ENCODE measurements at places on chromosomes 16 and 17.

- DNase-seq, result no peak
These were observed 7.3 kb downstream of the KIF18B start for GRCh38 chr17:44940317-44940716.

- DNase-seq, result no peak
These were observed 43.9 kb downstream of the ARHGAP27 start for GRCh38 chr17:45388604-45389325.

- no peak for DNase-seq
These were observed 14.9 kb downstream of the MYBBP1A start for GRCh38 chr17:4540224-4540651.

DNA sequence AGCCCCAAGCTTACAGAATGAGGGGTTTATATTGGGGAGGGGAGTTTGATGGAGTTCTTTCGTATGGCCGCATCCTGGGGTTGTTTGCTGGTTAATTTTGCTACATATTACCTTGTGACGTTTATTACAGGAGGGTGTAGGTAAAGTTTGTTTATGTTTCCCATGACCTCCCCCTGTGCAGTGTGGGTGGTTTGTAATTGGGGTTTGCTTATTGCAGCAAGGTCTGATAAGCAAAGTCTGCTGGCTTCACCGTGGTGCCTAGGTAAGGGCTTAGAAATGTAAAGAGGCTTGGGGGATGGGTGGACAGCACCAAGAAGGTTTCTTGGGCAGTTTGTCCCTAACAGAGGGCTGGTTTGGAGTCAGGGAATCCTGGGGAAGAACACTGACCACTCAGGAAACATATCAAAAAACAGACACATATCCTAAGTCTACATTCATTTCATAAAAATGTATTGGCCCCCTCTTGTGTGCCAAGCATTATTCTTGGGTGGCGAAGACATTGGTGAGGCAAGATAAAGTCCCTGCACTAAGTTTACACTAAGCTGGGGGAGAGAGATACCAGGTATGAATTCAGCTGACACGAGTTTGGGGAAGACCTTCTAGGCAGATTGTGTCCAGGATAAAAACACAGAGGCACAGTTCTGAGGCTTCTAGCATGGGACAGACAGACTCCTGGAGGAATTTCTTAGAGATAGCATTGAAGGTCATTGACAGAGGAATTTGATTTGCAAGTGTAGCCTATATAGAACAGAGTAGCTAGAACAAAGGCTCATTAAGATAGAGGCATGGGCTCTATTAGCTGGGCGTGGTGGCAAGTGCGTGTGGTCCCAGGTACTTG, 9.5 kb downstream of the ZNF764 start:
- no peak for DNase-seq

- no peak for DNase-seq
These were observed 53.3 kb upstream of the KSR1 start for GRCh38 chr17:27402943-27403342.

- DNase-seq, result no peak
These were observed 13.7 kb downstream of the ACSM1 start for GRCh38 chr16:20683812-20684211.

- DNase-seq, result no peak
These were observed 3.8 kb downstream of the HSDL1 start for GRCh38 chr16:84141143-84141670.

GRCh38 chr17:58302171-58302918, 21.6 kb upstream of the MPO start:
- DNase-seq, result no peak

DNA sequence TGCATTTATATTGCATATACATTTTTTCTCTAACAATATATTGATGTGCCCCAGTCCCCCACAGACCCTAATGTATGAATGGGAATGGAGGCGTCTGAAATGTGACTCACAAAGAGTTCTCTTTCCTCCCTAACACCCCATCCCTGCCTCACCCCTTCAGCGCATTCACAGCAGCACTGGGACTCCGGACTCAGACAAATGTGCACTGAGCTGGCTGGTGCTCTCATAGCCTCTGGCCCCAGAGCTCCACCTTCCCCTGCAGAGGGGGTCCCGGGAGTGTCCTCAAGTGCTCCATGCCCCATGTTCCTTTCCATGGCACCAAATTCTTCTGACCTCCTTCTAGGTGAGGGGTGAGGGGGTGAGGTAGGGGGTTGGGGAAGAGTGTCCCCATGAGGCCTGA, 20.6 kb downstream of the NPTX1 start:
- no peak for DNase-seq

DNA sequence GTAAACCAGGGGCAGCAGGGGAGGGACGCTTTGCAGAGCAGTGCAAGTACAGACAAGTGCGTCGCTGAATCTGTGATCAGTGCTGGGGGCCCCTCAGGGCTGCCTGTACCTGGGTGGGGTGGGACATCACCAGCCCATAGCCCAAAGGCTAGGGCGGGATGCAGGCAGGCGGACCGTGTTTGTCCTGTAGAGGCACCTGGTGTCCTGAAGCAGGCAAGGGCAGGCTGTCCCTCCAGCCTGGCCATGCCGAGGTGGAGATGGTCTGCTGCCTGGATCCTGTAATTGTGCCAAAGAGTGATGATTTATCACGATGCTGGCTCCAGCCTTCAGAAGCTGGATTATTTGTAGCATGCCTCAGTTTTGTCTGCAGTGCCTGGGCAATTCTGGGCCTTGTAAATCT, 137.9 kb upstream of the GSE1 start:
- DNase-seq, result no peak

- DNase-seq, result no peak
These were observed 816.2 kb downstream of the CDH11 start for GRCh38 chr16:64305663-64306062.

- no peak for DNase-seq
These were observed 7.6 kb downstream of the CBX8 start for GRCh38 chr17:79788989-79789942.
